Activated naive CD8-positive, alpha-beta T cell treated with anti-CD3 and anti-CD28 coated beads, Interleukin-2, amount 10 ng/mL, durations not matched to agents 7 days and 5 days (primary cell): ENCODE measurements at places on chromosomes 7 and 10.
A peak's percentile ranks its signal among the peaks of the same experiment; 100 is the strongest.

- H3K27me3 ChIP-seq: no peaks in the 10 kb centered on the region
- peaks cover 26% of the 10 kb centered on the region for H3K4me1 ChIP-seq
- DNase-seq: peak; percentile 52
Observed at GRCh38 chr10:128186959-128187787, 61.0 kb upstream of the MKI67 start.

GRCh38 chr7:28130277-28130676 is 50.3 kb downstream of the JAZF1 start:
- no peak overlapping the region for H3K27ac ChIP-seq
- H3K36me3 ChIP-seq: no peaks in the 10 kb centered on the region
- no peak for DNase-seq
- no peaks in the 10 kb centered on the region for H3K4me1 ChIP-seq
- H3K27me3 ChIP-seq: peaks cover 3% of the 10 kb centered on the region
- no peak overlapping the region for H3K4me3 ChIP-seq

- no peak for DNase-seq
- H3K27me3 ChIP-seq: no peaks in the 10 kb centered on the region
- H3K36me3 ChIP-seq: no peaks in the 10 kb centered on the region
- no peak overlapping the region for H3K4me3 ChIP-seq
Observed at GRCh38 chr10:36019749-36020148, 377.7 kb upstream of the FZD8 start.

GRCh38 chr10:3068201-3068967 is 1.0 kb downstream of the PFKP start:
- H3K36me3 ChIP-seq: peaks cover 15% of the 10 kb centered on the region
- H3K4me1 ChIP-seq: peaks cover 28% of the 10 kb centered on the region
- DNase-seq: peak; percentile 73
- H3K4me3 ChIP-seq: peak overlapping the region; percentile 91

DNA sequence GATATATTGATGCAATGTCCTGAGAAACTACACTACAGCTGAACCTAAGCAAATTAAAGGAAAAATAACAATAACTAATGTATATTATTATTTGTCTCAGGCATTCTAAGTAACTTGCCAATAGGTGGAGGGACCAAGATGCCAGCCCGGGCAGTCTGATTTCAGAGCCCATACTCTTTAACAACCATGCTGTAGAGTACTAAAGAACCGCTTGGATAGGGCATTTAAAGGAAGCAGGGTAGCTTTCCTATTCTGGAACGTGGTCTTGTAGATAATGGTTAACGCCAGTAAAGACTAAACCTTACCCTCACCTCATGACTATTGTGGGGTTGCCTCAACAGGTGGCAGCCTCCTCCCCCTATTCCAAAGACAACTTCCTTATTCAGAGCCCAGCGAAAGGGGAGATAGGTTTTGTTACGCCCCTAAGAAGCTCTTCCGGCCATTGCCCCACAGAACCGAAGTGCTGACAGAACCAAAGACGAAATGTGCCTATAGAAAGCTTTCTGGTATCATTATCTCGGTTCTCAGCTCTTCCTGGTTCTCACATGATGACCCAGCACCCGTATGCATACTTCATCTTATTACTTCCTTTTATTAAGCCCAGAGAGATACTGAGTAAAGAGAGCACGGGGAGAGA is 707 bp upstream of the C1GALT1 start:
- H3K4me3 ChIP-seq: peak overlapping the region; percentile 99
- peak; percentile 46 for DNase-seq
- H3K27me3 ChIP-seq: no peaks in the 10 kb centered on the region
- H3K4me1 ChIP-seq: peaks cover 19% of the 10 kb centered on the region
- peak overlapping the region; percentile 96 for H3K27ac ChIP-seq
- H3K36me3 ChIP-seq: peaks cover 13% of the 10 kb centered on the region

GRCh38 chr7:1882451-1882850 is 212.4 kb downstream of the ELFN1 start:
- peaks cover 15% of the 10 kb centered on the region for H3K4me1 ChIP-seq
- peaks cover 15% of the 10 kb centered on the region for H3K36me3 ChIP-seq
- DNase-seq: no peak
- H3K27ac ChIP-seq: peak overlapping the region; percentile 45
- H3K27me3 ChIP-seq: no peaks in the 10 kb centered on the region

- H3K4me1 ChIP-seq: no peaks in the 10 kb centered on the region
- H3K27me3 ChIP-seq: peaks cover 5% of the 10 kb centered on the region
- no peak overlapping the region for H3K4me3 ChIP-seq
Observed at GRCh38 chr10:28442403-28442802, 90.5 kb upstream of the WAC start.

DNA sequence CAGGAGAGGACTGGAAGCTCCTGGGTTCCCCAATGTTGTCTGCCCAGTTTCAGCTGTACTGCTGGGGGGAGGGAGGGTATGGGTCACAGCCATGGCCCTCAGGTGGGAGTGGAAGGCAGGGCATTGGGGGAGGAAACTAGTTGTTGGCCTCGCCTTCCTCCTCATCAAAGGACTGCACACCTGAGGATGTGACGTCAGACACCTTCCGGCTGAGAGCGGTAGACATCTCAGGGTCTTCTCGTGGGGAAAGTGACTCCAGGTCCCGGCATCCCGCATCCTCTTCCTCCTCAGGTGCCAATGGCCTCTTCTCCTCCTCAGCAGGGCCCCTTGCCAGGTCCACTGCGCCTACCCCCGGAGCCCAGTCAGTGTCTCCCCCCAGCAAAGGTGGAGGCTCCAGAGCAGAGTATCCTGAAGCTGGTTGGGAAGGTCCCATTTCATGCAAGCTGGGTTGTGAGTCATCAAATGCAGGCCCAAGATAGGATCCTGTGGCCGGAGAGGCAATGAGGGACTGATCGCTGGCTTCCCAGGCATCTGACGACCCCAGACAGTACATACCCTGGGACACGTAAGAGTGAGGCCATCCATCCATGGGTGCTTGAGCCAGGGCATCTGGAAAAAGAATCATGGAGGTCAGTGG is 6.0 kb downstream of the FAM131B start:
- no peak overlapping the region for H3K4me3 ChIP-seq
- no peak for DNase-seq
- no peak overlapping the region for H3K27ac ChIP-seq
- peaks cover 16% of the 10 kb centered on the region for H3K27me3 ChIP-seq
- H3K4me1 ChIP-seq: no peaks in the 10 kb centered on the region
- no peaks in the 10 kb centered on the region for H3K36me3 ChIP-seq

GRCh38 chr7:12244129-12244528 is 33.0 kb downstream of the TMEM106B start:
- H3K27me3 ChIP-seq: no peaks in the 10 kb centered on the region
- peaks cover 11% of the 10 kb centered on the region for H3K4me1 ChIP-seq
- peaks cover 13% of the 10 kb centered on the region for H3K36me3 ChIP-seq
- no peak overlapping the region for H3K27ac ChIP-seq

DNA sequence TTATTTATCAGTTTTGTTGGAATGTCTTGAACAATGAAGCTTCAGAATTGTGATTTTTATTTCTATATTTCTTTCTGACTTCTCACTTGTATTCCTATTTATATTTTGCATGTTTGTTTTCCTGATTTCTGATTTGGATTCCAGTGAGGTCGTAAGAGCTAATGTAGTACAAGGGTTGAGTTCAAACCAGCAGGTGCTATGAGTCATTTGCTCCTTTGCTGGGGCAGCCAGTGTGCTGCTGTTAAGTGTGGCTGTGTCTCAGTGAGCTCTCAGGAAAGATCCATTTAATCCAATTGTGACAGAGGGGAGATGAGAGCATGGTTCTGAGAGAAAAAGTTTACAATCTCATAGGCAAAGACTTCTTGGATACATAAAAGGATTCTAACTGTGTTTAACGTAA is 48.6 kb downstream of the MCU start:
- H3K4me1 ChIP-seq: peaks cover 3% of the 10 kb centered on the region
- H3K27me3 ChIP-seq: no peaks in the 10 kb centered on the region
- H3K36me3 ChIP-seq: peaks cover 2% of the 10 kb centered on the region
- no peak overlapping the region for H3K4me3 ChIP-seq
- H3K27ac ChIP-seq: no peak overlapping the region
- DNase-seq: no peak

DNA sequence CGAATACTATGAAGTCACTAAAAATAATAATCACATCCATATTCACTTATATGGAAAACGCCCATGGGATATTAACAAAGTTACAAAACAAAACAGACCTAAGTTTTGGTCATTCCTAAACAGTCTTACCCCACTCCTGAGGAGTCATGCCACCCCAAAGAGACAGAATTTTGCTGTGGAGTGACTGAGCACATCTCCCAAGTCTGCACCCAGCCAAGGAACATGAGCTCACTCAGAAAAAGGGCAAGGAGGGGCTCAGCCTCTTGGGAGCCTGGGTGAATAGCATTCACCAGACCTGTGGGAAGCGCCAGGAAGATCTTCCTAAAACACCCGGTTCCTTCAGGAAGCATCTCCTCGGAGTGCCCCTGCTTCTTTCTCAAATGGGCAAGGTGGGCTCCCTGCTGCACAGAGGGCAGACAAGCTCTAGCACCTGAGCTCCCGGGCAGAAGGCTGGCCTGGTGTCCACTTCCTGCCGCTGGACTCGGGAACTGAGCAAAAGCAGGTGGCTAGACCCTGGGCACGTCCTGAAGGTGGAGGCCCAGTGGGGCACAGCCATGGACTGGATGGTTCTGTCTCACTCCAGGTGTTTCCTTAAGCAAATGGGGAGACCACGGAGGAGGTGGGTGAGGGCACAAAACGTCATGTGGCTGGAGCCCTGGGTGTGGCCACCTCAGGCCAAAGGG is 31.0 kb downstream of the TNS3 start:
- no peak for DNase-seq
- no peak overlapping the region for H3K27ac ChIP-seq
- H3K4me3 ChIP-seq: no peak overlapping the region
- peaks cover 2% of the 10 kb centered on the region for H3K27me3 ChIP-seq

DNA sequence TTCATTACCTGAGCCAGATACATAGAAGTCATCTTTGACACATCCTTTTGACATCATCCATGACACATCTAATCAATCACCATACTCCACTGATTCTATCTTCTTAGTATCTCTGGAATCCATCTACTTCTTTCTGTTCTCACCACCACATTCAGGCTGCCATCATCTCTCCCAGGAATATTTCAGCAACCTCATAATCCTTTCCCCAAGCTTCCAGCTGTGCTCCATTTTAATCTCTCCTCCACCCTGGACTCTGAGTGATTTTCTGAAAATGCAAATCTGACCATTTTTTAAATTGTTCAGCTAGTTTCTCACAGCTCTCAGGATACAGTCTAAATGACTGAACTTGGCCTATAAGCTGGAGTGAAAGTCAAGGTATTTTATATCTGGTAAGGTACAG is 2.5 kb upstream of the BTRC start:
- peaks cover 16% of the 10 kb centered on the region for H3K4me1 ChIP-seq
- H3K27ac ChIP-seq: no peak overlapping the region
- peaks cover 16% of the 10 kb centered on the region for H3K27me3 ChIP-seq
- no peak for DNase-seq

- H3K27me3 ChIP-seq: no peaks in the 10 kb centered on the region
- no peak overlapping the region for H3K4me3 ChIP-seq
- peaks cover 5% of the 10 kb centered on the region for H3K4me1 ChIP-seq
- no peak for DNase-seq
- H3K27ac ChIP-seq: no peak overlapping the region
Observed at GRCh38 chr7:1735262-1735661, 65.2 kb downstream of the ELFN1 start.

GRCh38 chr7:136958016-136958415 is 89.6 kb downstream of the CHRM2 start:
- DNase-seq: no peak
- H3K4me3 ChIP-seq: no peak overlapping the region
- H3K4me1 ChIP-seq: no peaks in the 10 kb centered on the region
- H3K27me3 ChIP-seq: no peaks in the 10 kb centered on the region
- no peak overlapping the region for H3K27ac ChIP-seq
- no peaks in the 10 kb centered on the region for H3K36me3 ChIP-seq

DNA sequence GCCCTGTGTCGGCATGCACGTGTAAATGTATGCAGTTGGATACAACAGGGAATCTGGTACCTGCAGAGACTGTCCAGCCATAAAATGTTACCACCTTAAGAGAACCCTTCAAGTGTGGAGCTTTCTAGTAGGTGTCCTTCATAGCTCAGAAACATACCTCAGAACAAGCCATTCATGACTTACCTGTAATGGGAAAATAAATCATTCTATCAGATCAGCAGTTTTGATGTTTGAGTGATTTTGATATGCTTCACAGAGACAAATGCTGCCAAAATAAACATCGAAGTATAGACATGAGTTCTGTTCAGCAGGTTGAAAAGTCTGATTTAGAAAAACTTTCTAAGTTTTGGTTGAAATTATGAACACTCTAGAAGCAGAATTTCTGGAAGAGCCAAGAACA is 33.5 kb upstream of the UMAD1 start:
- no peak overlapping the region for H3K4me3 ChIP-seq
- no peak for DNase-seq
- no peak overlapping the region for H3K27ac ChIP-seq
- H3K36me3 ChIP-seq: peaks cover 6% of the 10 kb centered on the region
- H3K4me1 ChIP-seq: no peaks in the 10 kb centered on the region
